Activated CD8-positive, alpha-beta memory T cell treated with anti-CD3 and anti-CD28 coated beads for 4 hours (primary cell): ENCODE measurements at places on chromosomes 6 and 20.

DNA sequence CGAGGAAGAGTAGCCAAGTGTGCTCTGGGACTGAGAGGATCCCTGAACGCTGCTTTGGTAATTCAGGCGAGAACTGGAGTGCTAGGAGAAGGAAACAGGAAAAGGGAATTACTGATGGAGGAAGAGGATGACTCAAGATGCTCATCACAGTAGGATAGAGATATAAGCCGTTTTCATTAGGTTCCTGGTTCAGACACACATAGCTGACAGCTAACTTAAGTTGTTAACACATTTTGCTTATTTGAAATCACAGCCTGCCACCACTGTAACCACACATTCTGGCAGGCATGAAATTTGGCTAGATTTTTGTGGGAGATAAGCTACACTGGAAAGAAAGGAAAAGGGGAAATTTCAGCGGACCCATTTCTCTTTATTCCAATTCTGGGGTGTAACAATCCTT is 138.2 kb upstream of the SLC22A16 start:
- no peak for DNase-seq

DNA sequence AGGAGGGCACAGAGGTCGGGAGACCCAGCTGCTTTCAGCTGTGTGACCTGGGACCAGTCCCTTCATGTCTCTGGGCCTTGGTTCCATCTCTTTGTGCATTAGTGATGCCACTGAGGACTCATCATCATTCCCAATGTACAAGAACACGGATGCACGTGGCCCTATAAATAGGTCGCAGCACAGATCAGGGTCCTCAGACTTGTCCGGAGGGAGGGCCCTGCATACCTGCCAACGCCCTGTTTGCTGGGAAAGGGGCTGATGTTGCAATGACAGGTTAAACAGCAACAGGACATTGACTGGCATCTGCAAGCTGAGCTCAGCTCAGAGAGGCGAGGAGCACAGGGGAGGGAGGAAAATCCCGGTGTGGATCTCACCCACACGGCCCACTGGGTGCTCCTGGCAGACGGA is 21.8 kb downstream of the TGM2 start:
- DNase-seq = no peak

DNA sequence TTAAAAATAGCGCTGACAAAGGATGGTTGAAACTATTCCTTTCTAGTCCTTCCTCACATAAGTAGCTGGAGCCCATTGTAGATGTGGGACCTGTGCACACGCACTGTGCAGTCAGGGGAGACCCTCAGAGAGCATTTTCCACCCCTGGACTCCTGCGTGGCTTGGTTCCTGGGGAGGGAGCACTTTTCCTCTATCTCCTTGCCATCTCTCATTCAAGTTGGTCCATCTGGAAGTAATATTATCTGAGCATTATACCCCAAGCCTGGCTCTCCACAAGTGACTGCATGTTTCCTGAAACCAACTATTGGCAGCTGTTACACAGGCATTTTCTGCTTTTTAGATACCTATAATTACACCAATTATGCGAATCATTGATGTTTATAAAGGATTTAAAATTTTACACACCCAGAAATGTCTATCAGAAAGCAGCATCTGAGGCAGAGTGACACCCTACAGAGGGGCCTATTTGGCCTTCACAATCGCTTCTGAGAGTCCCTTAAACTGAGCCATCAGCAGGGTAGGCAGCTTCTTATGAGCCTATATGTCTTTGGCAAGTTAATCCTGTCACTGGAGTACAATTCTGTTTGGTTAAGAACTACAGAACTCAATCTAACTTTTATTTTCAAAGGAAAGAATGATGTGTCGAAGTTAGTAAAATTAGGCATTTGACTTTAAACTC is 18.7 kb downstream of the SOX4 start:
- DNase-seq = no peak

DNA sequence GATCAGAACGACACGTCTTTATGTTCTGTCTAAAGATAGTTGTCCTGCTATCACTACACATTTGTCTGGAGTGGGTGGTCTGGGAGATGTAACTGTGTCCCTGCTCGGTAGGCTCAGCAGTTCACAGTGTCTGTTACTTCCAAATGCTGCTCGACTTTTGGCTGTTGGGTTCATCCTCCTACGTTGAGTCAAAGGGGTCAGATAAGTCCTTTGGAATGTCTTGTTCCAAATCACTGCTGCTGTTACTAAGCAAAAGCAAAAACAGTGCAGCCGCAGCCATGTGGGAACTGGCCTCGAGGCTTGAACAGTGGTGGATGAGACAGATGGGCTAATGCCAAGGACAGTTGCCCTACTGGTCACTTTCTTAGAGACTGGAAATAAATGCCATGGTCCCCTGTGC is 272.2 kb upstream of the MAP3K7 start:
- no peak for DNase-seq

- DNase-seq = no peak
Observed at GRCh38 chr6:159984268-159984786, 15.4 kb downstream of the IGF2R start.

- no peak for DNase-seq
Observed at GRCh38 chr6:37454420-37455140, 21.6 kb downstream of the CMTR1 start.

- DNase-seq = no peak
Observed at GRCh38 chr6:44511126-44511525, 123.6 kb downstream of the CDC5L start.

GRCh38 chr20:62918831-62919230 is 7.5 kb downstream of the DIDO1 start:
- DNase-seq = peak; percentile 32

- DNase-seq = no peak
Observed at GRCh38 chr20:51365670-51366069, 176.8 kb downstream of the NFATC2 start.

GRCh38 chr20:45518282-45518681 is 2.9 kb upstream of the SPINT3 start:
- DNase-seq = no peak

- no peak for DNase-seq
Observed at GRCh38 chr6:88358846-88359245, 192.7 kb upstream of the CNR1 start.

DNA sequence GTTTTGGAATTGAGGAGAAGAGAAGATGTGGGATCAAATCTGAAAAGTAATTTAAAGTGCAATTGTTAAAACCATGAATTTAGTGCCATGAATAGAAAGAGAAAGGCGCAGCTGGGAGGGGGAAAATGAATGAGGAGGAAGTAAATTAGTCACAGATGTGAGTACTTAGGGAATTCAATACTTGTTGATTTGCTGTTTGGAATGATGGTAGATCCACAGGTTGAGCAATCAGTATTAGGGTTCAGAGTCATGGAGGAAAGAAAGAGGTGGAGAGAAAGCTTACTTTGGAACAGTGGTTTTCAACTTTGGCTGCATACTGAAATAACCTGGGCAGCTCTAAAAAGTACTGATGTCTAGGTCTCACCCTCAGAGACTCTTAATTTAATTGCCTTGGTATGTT is 229.7 kb upstream of the ASCC3 start:
- no peak for DNase-seq

DNA sequence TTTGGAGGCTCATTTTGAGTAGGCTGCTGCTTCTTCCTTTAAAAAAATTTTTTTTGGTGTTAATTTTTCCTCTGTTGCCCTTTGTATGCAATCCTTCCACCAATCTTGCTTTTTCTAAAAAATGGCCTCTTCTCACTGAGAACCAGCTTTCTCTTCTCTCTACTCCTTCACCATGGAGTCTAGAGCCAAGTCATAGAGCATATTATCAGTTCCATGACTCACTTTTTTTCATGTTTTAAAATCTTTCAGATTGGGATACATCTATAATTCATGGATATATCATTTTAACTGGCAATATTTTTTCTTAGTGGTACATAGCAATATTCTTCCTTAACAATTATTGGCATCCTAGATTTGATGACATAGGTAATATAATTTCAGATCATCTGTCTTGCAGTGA is 62.7 kb downstream of the SLX4IP start:
- no peak for DNase-seq

- no peak for DNase-seq
Observed at GRCh38 chr6:11711003-11711983, 67.3 kb downstream of the ADTRP start.

GRCh38 chr20:62822788-62823651 is 6.2 kb downstream of the COL9A3 start:
- no peak for DNase-seq

DNA sequence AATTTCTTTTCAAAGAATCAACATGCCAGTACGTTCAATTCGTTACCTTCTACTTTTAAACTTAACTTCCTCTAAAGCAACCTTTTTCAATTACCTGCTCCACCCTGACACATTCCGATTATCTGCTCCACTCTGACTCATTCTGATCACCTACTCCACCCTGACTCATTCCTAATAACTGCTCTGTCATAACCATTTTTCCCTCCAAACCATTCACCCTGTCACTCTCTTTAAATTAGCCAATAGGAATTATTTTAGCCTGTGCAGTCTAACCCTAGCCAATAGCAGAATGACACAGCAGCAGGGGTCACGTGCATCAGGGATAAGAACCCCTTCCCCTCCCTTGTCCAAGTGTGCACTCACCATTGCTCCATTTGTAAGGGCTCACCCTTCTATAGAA is 557.4 kb upstream of the EYS start:
- no peak for DNase-seq

GRCh38 chr20:50717974-50718761 is 13.2 kb upstream of the PARD6B start:
- no peak for DNase-seq

DNA sequence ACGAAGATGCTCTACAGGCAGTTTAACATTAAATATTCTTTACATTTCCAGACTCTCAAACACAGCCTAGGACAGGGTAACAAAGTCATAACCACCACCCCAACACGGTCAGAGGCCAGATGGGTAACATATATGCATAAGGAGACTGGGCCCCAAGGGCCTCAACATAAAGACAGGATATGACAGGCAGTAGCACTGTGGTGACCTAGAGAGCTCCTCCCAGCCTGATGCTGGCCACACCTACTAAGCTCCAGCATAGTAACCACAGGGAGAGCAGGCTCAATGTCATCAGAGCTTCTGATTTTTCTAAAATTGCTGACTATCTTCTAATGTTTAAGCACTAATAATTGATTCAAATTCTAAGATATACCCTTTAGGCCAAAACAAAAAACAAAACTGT is 21.7 kb downstream of the SMLR1 start:
- no peak for DNase-seq

- no peak for DNase-seq
Observed at GRCh38 chr6:158452191-158452590, 107.7 kb upstream of the TMEM181 start.

DNA sequence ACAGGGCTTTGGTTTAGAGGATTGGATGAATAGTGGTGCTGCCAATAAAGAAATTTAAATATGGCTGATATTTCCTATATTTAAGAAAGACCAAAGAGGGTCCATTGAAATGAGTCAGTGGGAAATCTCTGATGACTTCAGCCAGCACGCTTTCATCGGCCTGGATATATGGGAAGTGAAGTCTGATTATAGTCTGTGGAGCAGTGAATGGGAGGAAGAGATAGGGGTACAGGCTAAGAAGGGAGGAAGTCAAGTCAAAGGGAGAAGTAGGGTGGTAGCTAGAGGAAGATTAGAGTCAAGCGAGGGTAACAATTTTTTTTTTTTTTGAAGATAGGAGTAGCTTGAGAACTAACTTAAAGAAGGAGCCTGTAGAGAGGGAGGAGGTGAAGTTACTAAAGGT is 22.7 kb downstream of the SLC16A10 start:
- DNase-seq = no peak

DNA sequence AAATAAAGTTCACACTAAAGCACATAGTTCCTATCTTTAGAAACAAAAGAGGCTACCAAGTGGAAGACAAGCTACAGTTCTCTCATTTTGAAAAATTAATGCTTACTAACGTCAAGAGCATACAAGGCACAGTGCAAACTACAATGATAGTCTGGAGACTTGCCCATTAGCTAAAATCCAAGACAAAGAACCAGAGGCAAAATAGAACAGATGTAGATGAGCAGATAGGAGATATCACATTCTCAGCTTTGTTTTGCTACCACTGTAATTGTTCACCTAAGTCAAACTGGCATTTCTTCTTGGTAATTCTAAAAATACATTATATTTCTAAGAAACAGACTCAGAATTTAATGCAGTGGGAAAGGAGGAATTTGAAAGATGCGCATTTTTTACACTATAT is 5.2 kb downstream of the TMEM30A start:
- no peak for DNase-seq

DNA sequence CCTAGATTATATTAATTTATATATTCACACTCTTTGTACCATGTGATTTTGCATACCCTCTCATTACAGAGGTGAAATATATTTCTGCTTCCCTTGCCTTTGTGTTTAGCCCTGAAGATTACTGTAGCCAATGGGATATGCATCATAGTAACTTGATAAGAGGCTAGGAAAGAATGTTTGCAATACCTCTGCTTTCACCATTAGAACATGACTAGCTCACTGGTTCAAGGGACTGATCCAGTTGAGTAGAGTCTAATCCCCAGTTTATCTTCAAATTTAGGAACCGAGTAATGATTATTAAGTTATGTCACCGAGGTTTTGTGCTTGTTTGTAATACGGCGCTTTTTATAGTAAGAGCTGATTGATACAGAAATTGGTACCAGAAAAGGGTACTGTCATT is 552.6 kb upstream of the GJE1 start:
- no peak for DNase-seq

DNA sequence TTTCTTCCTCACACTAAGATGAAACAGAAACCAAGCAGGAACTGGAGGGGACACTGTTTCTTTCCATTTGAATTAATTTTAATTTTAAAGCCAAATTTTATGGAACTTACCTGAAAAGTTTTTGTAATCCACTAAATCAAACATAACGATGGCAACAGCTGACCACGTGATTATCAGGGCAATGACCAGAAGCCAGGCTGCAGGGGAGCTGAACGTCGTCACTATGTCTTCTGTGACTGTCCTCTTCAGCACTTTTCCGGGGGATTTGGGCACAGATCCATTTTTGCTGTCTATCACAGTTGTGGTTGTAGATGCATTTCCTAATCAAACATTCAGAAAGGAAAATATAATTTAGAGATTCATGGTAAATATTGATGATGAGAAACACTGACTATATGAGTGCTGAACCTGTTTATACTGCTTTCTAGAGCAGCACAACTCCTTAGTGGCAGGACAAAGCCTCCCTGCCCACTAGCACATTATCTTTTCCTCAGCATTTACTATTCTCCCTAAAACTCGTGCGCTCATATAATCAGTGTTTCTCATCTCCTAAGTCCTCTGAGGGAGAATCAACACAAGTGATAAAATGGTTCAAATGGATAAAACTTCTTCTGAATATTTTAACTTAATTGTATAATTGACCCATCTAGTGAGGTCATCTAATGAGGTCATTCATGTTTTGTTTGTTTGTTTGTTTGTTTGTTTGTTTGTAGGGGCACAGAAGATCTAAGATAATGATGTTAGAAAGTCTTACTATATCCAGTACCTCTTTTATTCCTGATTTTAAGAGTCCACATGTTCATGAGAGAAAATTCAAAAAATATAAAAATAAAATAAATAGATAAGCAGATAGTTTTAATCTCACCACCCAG is 65.7 kb downstream of the TRDN start:
- DNase-seq = no peak

DNA sequence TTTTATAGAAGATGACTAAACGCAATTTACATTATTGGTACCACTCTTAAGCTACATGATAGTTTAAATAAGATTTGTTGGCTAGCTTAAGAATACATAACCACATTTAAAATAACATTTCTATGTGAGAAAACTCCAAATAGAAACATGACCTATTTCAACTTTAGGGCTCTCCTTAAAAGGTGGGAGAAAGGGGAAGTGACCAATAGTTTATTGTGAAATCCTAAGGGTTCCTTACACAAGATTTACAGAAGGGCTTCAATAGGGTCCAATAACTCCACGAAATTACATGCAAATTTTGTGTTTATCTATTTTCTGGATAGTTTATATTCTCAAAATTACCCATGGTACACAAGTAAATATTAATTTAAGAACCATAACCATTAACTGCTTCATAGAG is 91.6 kb upstream of the DST start:
- no peak for DNase-seq
